ENCODE measurements at places on chromosomes 4 and X.

DNA sequence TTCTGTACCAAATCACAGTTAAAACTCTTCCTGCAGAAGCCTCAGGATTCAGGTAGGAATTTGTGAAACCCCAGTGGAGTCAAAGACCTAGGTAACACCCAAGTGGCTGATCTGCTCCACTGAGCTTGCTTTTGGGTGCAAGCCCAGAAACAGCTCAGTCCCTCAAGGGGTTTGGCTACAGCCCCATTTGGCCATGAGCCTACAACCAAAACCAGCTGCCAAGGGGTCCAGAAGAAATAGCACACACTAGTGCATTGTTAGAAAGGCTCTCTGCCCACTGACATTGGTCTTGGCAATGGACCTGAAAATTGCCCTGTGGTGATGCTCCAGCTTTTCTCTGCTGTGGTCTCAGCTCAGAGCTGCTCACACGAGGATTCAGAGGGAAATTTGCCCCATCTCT, 577.4 kb upstream of the INTU start:
- DNase-seq, result no peak

DNA sequence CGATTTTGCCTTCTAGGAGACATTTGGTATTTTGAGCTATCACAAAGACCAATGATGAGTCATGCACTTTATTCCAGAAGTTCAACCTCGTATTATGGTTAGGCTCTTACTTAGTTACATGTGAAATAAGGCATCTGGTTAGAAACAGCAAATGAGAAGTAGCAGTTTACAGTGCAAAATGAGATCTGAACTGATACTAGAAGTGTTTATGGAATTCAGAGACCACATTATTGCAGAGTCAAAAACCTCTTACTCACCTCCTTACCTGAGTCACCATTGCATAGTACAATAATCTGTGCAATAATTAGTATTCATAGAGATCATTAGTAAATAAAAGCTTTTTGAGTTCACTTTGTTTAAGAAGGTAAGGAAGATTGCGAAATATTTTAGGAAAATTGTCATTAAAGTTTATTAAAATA, 38.7 kb downstream of the SEC24B start:
- DNase-seq, result no peak

DNA sequence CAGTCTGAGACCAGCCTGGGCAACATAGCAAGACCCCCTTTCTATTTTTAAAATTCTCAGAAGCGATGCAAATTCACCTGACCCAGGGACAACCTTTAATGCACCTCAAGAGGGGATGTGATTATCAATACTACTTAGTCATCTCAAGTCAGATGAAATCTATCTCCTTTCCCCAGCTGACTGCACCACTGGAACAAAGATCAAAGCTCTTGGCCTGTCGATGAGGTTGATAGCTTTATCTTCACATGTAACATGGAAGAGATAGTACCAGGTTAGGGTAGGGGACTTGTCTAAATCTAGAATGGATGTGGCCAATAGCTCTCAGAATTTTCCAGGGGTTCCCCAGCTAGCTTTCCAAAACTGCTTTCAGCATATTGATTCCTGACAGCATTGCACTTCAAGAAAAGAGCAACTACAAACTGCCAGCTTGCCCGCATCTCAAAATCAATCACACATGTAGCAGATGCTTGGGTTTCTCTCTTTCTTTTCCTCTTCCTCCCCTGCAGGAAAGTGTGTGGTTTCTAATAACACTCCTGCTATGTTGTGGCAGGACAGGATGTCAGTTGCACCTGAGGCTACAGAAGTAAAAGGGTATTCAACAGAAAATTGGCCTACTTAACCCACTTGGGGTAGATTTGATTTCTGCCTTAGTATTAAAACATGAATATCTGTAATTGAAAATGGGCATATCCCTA, 12.2 kb upstream of the TMEM164 start:
- DNase-seq, result no peak

DNA sequence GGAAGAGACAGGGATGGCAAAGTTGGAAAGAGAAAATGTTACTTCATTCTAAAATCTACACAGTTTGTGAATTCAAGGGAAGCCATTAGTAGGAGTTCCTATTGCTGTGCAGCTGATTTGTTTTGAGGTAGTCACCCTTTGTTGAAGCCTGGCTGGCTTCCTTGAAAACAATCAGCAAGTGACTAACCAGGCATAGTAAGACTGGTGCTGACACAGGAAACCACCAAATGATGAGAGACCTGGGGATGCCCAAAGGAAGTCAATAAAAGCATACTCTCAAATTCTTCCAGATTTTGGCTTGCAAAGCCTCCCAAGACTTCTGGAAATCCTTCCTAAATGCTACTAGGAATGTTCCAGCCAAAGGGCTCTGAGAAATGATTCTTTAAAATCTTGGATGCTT, 23.9 kb upstream of the PRDM8 start:
- DNase-seq, result no peak

DNA sequence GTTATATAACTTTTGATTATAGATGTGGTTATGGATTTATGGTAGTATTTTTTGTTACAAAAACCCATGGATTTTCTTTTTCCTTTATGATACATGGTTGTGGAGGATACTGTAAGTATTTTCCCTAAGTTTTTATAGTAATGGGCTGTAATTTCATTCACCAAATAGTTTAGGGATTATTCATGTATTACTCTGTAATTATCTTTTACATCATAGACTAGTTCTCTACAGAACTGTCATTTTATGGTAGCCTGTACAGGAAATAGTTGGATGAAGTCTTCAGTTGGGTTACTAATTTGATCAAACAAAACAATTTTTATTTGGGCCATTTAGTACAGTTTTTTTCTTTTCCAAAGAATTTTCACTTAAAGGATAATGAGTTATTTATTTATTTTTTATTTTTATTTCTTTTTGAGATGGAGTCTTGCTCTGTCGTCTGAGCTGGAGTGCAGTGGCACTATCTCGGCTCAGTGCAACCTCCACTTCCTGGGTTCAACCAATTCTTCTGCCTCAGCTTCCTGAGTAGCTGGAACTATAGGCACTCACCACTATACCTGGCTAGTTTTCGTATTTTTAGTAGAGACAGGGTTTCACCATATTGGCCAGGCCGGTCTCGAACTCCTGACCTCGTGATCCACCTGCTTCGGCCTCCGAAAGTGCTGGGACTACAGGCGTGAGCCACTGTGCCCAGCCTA, 42.1 kb downstream of the RBPJ start:
- no peak for DNase-seq

GRCh38 chr4:25903900-25904747, 9.9 kb upstream of the SMIM20 start:
- no peak for DNase-seq

DNA sequence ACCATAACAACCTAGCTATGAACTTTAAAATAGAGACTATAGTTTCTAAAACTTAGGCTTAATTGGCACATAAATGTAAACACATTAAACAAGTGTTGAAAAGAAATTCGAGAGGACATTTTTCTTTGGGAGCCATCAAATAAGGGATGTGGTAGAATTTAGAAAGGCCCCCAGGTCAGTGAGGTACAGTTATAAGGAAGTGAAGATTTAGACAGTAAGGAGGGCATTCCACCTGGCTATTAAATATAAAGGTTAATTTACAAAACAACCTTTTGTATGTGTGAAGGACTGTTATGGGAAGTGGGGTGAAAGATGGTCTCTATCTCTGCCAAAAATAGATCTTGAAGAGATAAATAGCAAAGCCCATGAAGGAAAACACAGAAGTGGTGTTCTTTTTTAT, 83.9 kb downstream of the AFF1 start:
- DNase-seq, result no peak

DNA sequence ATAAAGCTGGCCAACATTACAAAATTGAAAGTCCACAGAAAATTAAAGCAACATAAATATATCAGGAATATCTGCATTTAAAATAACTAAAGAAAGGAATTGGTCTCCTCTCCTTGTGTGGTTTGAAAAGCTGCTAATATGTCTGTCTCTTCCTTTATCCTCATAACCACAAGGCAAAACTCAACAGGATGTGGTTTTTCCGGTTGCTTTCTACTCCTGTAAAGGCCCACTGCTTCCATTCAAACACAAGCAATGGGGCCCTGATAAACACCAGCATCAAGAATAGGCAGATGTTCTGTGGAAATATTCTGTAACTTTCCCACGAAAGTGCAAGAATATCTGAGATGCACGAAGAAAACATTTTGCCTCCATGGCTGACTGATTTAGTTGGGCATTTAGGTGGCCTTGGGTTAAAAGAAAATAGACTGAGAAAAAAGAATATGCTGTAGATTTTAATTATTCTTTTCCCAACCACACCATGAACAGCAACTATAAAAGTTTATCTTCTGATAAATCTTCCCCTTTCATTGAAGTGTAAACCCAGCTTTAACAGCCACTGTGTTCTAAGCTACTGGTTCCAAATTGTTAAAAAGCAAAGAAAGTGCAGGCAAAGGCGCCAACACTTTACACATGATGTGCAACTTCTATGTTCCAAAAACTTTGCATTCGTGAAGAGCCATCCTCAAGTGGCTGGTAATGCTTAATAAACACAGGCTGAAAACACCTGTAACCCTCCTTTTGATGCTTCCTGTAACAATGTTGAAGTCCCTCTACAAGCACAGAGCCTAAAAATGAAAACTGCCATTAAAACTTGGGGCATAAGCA, 50.5 kb upstream of the NDST3 start:
- DNase-seq, result no peak

GRCh38 chrX:45859407-45859806, 658.7 kb upstream of the DIPK2B start:
- DNase-seq, result no peak

DNA sequence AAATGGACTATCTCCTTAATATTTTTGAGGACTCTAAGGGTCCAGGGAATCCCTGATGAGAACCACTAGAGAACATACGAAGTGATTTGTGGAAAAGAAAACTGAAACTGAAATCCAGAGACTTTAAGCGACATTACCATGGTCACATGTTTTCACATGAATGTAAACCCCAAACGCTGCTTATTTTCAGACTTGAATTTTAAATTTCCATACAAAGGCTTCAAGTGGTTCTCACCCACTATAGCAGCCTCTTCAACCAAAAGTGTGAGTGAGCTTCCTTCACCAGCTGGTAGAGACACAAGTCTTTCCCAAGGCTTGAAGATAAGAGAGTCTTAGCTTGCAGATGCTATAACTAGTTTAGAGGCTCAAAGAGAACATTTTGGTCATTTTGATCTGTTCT, 232.7 kb downstream of the MGST2 start:
- DNase-seq, result no peak

DNA sequence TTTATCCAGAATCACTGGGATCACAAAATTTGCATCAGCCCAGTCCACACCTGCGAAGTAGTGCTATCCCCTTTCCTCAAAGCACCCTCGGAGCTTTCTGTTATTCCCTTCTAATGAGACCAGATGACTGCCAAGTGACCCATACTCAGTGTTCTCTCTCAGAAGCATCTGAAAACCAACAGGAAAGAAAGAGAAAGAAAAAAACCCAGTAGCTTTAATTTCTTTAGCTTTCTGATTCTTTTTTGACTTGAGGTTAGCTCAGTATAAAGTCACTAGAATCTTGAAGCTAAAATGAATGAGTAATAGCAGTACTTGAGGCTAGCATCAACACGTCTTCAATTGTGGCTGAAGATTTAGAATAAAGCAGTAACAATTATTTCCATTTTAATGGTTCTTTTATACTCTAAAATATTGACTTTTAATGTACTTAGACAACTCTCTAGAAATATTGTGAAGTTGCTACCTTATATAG, 124.4 kb downstream of the ANK2 start:
- no peak for DNase-seq

DNA sequence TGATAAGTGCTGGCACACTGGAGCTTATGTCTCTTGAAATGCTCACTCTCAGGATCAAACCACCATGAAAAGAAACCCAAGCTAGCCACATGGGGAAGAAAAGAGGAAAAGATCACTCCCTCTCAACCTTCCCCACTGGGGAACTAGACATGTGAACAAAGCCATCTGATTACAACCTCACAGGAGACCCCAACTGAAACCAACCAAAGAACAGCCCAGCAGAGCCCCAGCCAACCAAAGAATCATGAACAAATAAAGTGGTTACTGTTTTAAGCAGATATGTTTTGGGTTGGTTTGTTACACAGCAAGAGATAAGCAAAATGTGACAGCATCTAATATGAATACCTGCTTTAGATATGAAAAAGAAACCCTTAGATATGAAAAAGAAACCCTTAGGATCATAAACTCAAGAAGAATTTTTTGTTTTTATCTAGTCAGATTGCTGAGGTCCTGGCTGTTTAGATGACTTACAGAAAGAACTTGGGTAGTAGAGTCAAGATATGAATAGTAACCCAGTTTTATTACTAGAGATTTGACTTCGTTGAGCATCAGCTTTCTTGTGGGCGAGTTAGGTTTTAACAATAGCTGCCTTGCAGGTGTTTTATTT, 23.7 kb upstream of the TLR7 start:
- no peak for DNase-seq

GRCh38 chr4:20554134-20554533, 146.1 kb upstream of the PACRGL start:
- DNase-seq, result no peak

GRCh38 chr4:82712561-82712960, 86.0 kb downstream of the SCD5 start:
- no peak for DNase-seq

DNA sequence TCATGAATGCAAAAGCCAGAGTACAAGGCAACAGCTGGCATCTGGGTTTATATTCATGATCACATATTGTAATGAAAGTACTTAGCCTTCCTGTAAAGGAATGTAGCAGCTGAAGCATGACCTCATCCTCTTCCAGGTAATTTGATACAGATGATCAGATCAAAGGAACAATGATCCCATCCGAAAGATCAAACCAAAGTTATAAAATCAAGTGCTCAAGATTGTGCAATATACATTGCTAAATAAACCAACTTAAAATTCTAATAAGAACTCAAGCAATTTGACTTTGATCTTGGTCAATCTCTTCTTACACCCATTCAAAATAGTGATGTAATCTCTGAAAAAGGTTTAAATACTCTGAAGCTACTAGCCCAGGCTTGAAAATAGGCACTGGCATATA, 113.1 kb upstream of the INPP4B start:
- DNase-seq, result no peak

GRCh38 chr4:94634271-94634670, 123.5 kb upstream of the BMPR1B start:
- no peak for DNase-seq

DNA sequence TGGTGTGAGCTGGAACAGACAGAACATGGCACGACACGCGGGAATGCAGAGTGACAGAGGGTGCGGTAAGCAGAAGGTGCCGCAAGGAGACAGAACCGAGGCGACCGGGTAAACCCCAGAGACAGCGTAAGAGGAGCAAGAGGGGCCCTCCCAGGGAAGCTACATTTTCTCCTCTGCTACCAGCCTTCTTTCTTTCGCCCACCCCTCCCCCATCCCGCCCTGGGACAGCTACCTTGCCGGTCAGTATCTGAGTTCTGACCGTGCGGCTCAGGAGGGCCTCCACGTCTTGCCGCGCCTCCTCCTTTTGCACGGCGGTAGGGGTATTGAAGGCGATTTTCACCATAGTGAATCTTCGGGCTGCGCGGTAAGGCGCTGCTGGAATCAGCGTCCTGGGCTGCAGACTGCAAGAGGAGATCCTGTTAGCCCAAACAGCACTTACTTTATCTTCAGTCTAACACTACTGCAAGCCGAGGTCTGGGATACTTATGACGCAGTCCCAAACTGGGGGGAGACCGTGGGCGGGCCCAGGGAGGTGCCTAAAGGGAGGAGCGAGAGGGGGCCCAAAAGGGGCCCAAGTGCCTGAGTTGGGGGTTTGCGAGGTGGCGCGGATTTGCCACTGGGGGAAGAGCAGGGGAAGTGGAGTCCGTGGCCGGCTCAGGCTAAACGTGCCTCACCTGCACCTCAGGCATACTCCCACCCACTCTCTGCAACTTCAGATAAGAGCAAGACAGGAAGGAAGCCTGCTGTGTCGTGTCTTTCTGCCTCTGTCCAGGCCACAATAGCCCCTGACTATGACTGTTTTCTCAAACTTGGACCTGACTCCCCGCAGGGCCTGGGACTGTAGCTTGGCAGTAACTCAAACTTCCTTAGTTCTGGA, at the start of gene ITM2A:
Gene ITM2A, minus strand, starts transcription at position 462 of the 877 bp plus-strand sequence. Its CDS starts 119 bp downstream, at position 343.
- DNase-seq, result no peak
